Activated CD4-positive, alpha-beta memory T cell treated with anti-CD3 and anti-CD28 coated beads, Interleukin-2, amount 10 ng/mL, durations not matched to agents 7 days and 5 days (primary cell): ENCODE measurements at places on chromosomes 12 and 14.

- H3K36me3 ChIP-seq, result no peaks in the 10 kb centered on the region
- no peak overlapping the region for H3K27ac ChIP-seq
- no peak for DNase-seq
These were observed 122.5 kb upstream of the MAP1LC3B2 start for GRCh38 chr12:116436561-116437249.

DNA sequence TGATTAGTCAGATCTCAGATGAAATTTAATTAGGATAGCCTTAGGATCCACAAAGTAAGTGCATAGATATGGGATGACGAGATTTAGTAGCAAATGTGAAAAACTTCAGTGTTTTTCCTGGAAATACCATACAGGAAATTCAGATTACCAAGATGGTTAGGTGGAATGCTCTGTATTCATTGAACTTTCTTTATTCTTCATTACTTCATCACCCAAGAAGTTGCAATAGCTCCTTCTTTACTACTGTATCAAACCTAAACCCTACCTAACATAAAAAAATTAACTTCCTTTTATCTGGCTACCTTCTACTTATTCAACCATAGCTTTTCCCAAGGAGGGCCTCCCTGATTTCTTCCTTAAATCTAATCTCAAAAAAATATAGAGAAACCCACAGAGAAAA is 100.4 kb downstream of the TTC6 start:
- H3K4me3 ChIP-seq, result no peak overlapping the region
- H3K27me3 ChIP-seq, result no peaks in the 10 kb centered on the region
- H3K4me1 ChIP-seq, result no peaks in the 10 kb centered on the region
- H3K36me3 ChIP-seq, result no peaks in the 10 kb centered on the region
- no peak for DNase-seq

- peak; percentile 24 for DNase-seq
- H3K4me1 ChIP-seq, result no peaks in the 10 kb centered on the region
- no peak overlapping the region for H3K27ac ChIP-seq
- no peaks in the 10 kb centered on the region for H3K36me3 ChIP-seq
These were observed 164.6 kb downstream of the TMEM117 start for GRCh38 chr12:44000309-44000952.

DNA sequence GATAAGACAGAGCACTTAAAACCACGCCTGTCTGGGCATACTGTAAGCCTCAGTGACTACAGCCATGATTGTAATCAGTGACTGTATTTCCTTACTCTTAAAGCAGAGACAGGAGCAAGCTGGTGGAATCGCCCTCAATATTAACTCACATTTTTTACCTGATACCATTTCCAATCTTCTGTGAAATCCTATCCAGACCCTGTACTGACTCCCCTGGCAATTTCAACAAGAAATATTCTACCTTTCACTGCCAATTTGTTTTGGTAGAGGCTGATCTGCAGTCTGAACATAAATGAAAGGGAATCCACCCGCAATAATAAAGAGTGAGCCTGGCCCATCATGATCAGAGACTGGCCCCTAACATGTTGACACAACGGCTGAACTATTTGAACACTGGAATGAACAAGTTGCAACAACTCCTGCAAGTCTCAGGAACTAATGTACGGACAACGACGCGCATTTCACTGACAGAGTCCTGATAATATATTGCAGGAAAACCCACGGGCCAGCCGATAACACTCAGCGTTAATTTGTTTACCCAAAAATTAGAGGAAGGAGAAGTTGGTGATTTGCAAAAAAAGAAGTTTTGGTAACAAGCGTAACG is 195.5 kb upstream of the BTG1 start:
- H3K27me3 ChIP-seq, result no peaks in the 10 kb centered on the region
- peaks cover 4% of the 10 kb centered on the region for H3K4me1 ChIP-seq
- no peak overlapping the region for H3K27ac ChIP-seq
- no peaks in the 10 kb centered on the region for H3K36me3 ChIP-seq

DNA sequence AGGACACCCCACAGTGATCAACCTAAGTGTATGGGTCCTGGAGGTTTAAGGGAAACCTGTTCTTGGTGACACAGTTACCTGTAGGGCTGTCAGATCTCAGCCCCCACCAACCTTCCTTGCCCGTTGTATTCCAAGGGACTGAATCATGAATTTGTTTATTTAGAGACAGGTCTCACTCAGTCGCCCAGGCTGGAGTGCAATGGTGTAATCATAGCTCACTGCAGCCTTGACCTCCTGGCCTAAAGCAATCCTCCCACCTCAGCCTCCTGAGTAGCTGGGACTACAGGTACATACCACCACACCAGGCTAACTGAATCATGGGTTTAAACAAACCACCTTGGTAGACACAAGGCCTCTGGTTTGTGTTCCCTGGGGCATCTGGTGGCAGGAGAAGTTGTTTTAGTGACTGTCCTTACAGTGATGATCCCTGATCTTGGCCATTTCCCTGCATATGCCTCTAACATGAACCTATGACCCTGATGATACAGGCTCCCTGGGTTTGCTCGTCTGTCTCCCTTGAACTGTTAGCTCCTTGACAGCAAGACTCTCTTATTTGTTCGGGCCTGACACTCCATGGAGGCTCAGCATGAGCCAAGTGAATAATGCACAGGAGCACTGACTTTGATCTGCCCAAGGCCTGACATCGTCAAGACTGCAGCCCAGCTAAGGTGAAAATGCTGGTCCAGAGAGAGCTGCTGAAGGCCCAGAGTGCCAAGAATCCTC is 47.9 kb downstream of the PITPNM2 start:
- peaks cover 5% of the 10 kb centered on the region for H3K36me3 ChIP-seq
- no peak overlapping the region for H3K4me3 ChIP-seq
- H3K4me1 ChIP-seq, result peaks cover 37% of the 10 kb centered on the region
- H3K27ac ChIP-seq, result no peak overlapping the region
- no peaks in the 10 kb centered on the region for H3K27me3 ChIP-seq

DNA sequence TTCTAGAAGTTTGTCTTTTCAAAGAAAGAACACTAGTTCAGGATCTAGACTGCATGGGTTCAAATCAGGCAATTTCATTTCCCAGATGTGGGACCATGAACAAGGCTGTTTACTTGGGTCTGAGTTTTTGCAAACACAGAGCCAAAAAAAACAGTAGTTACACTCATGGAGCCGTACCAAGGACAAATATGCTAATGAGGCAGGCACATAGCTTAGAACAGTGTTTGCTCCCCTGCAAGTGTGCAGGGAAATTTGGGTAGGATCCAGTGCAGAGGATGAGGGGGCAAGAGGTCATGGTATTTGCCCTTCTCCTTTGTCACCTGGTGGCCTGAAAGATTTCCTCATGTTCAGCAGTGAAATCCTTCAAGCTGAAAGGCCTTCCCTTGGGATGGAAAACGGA is 860.4 kb downstream of the VRK1 start:
- H3K27me3 ChIP-seq, result no peaks in the 10 kb centered on the region
- DNase-seq, result no peak
- H3K36me3 ChIP-seq, result no peaks in the 10 kb centered on the region
- H3K27ac ChIP-seq, result no peak overlapping the region

DNA sequence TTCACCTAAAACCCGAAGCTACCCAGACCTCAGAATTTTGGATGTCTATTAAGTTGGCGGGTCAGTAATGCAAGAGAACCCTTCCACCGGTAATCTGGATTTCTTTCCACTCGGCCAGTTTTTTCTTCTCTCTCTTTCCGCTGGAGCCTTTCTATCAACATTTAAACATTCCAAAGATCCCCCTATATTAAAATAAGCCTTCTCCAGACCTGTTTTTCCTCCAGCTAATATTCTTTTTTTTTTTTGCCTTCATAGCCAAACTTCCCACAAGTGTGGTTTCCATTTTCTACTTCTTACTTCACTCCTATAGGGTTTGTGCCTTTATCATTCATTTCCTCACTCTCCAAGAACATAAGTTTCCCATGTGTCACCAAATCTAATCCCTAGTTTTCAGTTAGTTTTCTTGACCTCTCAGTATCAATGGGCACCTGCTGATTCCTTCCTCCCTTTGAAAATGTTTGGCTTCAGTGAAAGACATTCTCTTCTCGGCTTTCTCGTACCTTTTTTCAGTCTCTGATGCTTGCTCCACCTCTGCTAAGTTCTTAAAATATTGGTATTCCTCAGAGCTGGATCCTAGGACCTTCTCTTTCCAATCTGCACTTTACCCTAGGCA is 583 bp upstream of the SDR39U1 start:
- no peaks in the 10 kb centered on the region for H3K27me3 ChIP-seq
- peaks cover 43% of the 10 kb centered on the region for H3K36me3 ChIP-seq
- peak overlapping the region; percentile 97 for H3K27ac ChIP-seq
- H3K4me1 ChIP-seq, result peaks cover 48% of the 10 kb centered on the region

- DNase-seq, result peak; percentile 63
- peaks cover 23% of the 10 kb centered on the region for H3K4me1 ChIP-seq
- H3K4me3 ChIP-seq, result no peak overlapping the region
- peaks cover 13% of the 10 kb centered on the region for H3K27me3 ChIP-seq
- H3K27ac ChIP-seq, result no peak overlapping the region
These were observed 68.9 kb upstream of the NCOR2 start for GRCh38 chr12:124636138-124636978.

- peaks cover 14% of the 10 kb centered on the region for H3K27me3 ChIP-seq
- no peak overlapping the region for H3K27ac ChIP-seq
- no peaks in the 10 kb centered on the region for H3K36me3 ChIP-seq
- no peaks in the 10 kb centered on the region for H3K4me1 ChIP-seq
- no peak for DNase-seq
- no peak overlapping the region for H3K4me3 ChIP-seq
These were observed 51.4 kb downstream of the HMGA2 start for GRCh38 chr12:65875640-65876071.
